MV-4-11 (cell line): ENCODE measurements at places on chromosomes 1 and 21.
A peak's percentile ranks its signal among the peaks of the same experiment; 100 is the strongest.

- no peak for DNase-seq
Measured at GRCh38 chr1:233463333-233463732, 135.8 kb downstream of the MAP3K21 start.

GRCh38 chr21:45998276-45998701 lies 16.7 kb downstream of the COL6A1 start:
- DNase-seq = no peak

- DNase-seq = peak; percentile 40
Measured at GRCh38 chr1:17274186-17275170, 25.6 kb downstream of the PADI3 start.

DNA sequence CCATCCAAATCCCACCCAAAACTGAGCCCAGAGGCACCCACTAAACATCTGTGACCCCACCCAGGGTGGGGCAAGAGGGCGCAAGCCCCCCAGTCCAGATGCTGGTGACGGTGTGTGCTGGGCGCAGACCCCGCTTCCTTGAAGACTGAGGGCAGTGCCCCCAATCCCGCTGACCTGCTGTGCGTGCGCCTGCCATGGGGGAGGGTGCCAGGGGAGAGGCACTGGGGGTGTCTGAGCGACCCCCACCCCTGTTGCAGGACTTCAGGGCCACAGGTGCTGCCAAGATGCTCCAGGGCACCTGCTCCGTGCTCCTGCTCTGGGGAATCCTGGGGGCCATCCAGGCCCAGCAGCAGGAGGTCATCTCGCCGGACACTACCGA lies 13.3 kb downstream of the COL6A2 start:
- DNase-seq = no peak

DNA sequence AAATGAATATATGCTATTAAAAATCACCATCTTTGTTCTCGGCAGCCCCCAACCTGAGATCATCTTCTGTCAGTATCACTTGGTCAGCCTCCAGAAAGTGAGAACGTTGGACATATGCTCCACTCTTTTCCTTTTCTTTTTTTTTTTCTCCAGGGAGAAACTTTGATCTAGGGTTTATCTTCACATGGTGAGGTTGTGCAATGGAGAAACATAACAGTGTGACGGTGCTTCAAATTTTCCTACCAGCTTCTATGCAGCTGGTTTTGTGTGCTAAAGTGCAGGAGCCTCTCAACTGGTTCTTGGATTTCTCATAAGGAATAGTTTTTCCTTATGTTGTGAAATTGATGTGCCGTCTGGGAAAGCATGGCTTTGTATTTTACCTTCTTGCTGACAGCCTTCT lies 1202.9 kb downstream of the NCAM2 start:
- DNase-seq = no peak

DNA sequence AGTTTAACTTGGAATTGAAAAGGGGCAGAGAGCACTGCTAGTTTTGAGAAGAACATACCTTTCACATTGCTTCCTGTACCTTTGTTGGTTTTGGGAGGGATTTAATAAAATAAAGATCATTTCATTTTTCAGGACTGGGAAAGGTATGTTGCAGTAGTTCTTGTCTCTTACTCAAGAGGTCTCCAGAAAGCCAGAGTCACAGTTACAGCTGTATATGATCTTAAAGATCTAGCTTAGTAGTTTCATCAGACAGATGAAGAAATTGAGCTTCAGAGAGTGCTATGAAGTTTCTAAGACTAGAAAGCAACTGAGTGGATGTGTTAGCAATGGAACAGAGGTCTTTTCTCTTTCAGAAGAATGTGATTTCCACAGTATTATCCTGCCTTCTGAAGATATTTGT lies 1.0 kb downstream of the OR10K2 start:
- no peak for DNase-seq

DNA sequence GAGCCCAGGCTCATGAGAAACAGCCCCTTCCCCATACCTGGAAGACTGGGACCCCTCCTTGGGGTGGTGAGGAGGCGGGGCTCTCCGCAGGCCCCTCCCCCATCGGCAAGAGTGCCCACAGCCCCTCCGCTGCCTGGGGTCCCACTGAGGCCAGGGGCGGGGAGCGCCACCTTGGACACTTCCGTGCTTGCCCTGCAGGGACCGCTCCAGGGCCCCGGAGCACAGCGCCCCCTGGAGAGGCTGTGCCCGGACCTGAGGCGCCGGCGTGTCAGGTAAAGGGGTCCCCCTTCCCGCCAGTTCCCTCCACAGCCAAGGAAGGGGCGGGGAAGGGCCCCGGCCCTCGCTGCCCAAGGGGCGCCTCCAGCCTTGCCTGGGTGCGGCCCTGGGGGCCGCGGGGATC lies 21.5 kb downstream of the INAVA start:
- no peak for DNase-seq

DNA sequence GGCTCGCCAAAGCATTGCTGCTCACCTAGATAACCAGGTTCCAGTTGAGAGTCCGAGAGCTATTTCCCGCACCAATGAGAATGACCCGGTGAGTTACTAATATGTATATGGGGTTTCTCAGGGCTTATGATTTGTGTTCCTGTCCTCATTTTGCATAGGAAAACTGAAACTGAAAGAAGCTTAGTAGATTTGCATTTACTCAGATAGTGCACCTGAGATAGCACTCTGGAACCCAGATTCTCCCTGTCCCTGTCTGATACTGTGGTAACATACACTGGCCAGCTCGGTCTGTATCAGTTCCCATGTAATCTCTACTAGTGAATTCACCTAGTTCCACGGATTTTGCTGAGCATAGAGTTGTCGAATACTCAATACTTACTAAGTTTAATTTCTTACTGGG lies 28.1 kb downstream of the DAP3 start:
- DNase-seq = no peak

GRCh38 chr1:11651017-11651416 lies 3.2 kb downstream of the FBXO2 start:
- no peak for DNase-seq

- no peak for DNase-seq
Measured at GRCh38 chr1:36803868-36804570, 230.3 kb downstream of the GRIK3 start.

DNA sequence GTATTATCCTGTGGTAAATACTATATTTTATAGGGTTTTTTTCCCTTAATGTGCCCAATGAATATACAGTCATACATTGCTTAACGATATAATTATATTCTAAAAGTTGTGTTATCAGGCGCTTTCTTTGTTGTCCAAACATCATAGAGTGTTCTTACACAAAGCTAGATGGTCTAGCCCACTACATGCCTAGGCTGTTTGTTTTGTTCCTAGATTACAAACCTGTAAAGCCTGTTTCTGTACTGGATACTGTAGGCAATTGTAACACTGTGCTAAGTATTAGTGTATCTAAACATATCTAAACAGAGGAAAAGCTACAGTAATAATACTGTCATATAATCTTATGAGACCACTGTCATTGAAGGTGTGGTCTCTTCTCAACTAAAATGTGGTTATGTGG lies 242.6 kb upstream of the C1orf105 start:
- DNase-seq = no peak

- peak; percentile 54 for DNase-seq
Measured at GRCh38 chr1:15323351-15323988, 76.4 kb downstream of the FHAD1 start.

DNA sequence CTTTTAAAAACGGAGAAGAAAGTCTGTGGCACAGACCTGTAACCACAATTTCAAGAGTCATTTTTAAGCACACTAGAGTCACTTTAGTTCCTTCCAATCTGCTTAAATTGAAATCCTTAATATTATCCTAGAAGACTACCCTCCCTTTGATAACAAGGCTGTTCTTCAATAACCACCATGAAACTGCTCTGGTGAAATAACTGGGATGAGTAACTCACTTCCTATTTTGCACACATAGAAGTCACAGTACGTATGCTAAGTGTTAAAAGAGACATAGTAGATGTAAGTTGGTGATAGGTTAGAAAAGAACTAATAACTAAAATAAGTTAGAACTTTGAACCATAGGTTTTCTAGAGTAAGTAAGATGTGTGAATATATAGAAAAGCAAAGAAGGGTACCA lies 107.8 kb downstream of the NME7 start:
- DNase-seq = peak; percentile 72
